Activated T-cell treated with anti-CD3 and anti-CD28 coated beads for 1 hour (primary cell): ENCODE measurements at places on chromosomes 6 and 20.

DNA sequence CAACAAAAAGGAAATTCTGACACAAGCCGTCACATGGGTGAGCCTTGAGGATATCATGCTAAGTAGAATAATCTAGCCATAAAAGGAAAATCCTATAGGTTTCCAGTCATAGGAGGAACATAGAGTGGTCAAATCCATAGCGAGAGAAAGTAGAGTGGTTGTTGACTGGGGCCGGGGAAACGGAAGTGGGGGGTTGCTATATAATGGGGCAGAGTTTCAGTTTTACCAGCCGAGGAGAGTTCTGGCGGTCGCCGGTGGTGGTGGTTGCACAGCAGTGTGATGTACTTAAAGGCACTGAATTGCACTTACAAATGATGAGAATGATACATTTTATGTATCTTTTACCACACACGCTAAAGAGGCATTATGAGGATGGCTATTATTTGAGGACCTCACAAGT is 4.9 kb downstream of the GPR31 start:
- no peak for DNase-seq

DNA sequence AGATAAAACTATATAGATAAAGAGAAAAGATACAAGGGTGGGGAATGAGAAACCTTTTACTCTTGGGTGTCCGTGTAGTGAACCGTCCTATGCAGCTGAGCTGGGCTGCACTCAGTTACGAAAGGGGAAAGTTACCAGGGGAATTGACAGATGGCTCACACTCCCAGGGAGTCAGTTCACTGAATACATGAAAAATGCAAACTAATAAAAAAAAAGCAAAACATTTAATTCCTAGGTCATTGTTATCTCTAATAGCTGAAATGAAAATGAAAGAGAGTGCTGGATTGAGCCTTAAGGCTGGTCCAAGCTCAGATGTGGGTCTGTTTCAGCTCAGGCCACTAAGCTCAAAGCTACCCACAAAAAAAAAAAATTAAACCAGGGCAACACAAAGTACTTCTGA is 138.0 kb downstream of the THBS2 start:
- DNase-seq: no peak

- no peak for DNase-seq
These were observed 700 bp upstream of the LAMA5 start for GRCh38 chr20:62367633-62368391.

- DNase-seq: no peak
These were observed 38.7 kb downstream of the UQCC2 start for GRCh38 chr6:33672808-33673207.

DNA sequence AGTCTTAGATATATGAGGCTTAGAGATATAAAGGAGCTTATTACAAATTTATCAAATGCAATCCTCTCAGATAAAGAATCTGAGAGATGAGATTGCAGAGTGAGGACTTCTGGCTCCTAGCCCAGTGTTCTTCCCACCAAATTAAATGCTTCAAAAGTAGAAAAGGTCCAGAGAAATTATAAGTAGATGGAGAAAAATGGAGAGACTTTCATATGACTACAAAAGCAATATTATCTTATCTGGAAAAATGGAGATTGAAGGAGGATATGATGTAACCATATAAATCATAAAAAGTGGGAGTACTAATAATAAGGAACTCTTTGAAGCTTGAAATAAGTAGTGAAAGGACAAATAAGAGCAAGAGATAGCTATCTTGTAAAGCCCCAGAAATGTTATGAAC is 2.8 kb downstream of the KCTD20 start:
- DNase-seq: no peak

DNA sequence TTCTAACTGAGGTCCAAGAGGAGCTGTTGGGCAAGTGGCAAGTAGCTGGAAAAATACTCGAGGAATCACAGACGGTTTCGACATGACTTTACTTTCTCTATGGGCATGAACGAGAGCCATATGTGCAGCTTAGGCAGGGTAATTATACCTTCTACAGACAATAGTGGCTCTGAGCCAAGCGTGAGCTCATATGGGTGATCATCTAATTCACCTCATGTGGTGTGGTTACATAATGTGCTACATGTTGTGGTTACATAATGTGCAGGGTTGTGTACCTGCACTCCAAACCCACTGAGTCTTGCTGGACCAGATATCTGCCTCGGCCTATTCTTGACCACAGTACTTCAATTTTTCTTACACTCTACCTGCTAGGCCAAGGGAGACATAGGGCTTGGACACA is 771.7 kb upstream of the EYS start:
- no peak for DNase-seq

DNA sequence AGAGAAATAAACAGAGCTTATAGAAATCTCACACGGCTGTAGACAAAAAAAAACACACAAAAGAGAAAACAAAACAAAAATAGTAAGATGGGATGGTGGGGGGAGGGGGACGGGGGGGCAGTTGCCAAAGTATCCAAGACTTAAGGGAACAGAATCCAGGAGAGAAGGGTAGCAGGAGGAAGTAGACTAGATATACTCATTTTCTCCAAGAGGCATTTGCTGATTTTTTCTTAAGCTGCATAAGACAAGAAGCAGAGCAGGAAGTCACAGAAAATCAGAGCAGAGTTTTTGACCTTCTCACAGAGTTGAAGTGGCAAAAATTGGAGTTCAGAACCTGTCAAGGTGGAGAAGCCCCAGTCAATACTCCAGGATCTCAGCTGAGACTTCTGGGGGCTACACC is 237.7 kb downstream of the HIVEP2 start:
- no peak for DNase-seq

GRCh38 chr6:55897346-55897745 is 22.0 kb upstream of the BMP5 start:
- no peak for DNase-seq

- no peak for DNase-seq
These were observed 230.5 kb upstream of the KHDRBS2 start for GRCh38 chr6:62516291-62517141.

DNA sequence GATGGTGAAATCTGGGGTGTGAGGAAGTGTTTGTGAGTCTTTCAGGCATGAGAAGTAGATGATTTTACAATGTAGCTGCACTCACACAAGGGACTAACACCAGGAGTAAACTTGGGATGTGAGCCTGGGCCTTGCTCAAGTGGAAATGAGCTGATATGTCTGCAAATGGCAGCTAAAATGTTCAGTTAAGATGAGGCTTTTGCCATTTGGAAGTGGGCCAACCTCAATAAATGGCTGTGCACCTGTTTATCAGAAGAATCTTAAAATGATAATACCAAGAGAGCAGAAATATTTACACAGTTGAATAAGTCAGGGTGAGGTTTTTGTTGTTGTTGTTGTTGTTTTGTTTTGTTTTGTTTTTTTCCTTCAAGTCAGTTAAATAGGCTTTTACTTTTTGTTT is 25.7 kb upstream of the KLHL31 start:
- no peak for DNase-seq

DNA sequence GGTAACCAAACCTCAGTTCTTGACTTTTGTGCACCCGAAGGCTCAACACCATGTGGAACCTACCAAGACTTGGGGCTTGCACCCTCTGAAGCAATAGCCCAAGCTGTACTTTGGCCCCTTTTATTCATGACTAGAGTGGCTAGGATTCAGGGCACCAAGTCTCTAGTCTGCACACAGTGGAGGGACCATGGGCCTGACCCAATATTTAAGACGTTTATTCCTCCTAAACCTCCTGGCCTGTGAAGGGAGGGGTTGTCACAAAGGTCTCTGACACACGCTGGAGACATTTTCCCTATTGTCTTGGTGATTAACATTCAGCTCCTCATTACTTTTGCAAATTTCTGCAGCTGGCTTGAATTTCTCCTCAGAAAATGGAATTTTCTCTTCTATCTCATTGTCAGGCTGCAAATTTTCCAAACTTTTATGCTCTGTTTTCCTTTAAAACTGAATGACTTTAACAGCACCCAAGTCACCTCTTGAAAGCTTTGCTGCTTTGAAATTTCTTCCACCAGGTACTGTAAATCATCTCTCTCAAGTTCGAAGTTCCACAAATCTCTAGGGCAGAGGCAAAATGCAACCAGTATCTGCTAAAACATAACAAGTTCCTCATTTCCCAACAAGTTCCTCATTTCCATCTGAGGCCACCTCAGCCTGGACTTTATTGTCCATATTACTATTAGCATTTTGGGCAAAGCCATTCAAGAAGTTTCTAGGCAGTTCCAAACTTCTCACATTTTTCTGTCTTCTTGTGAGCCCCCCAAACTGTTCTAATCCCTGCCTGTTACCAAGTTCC is 481.4 kb upstream of the BTBD3 start:
- DNase-seq: no peak
